Activated CD8-positive, alpha-beta memory T cell treated with anti-CD3 and anti-CD28 coated beads for 24 hours (primary cell): ENCODE measurements at places on chromosomes 6 and 20.

DNA sequence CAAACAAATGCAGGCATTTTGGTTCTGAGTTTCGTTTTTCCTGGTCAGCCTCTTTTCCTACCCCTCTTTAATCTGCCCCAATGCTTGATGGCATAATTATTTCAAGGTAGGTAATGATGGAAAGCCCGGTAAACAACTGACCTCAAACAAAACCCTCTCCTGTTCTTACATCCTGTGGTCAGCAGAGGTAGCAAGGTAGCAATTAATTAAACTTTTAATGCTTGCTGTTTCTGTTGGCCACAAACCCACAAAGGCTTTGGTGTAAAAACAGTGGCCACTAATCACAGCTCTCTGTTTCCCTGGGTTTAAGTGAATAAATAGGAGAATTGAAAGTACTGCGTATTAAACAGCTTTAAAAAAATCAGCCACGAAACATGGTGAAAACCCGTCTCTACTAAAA, 261.5 kb upstream of the SOX4 start:
- DNase-seq, result no peak

- DNase-seq, result no peak
Measured at GRCh38 chr6:125112934-125113333, 40.6 kb upstream of the TPD52L1 start.

GRCh38 chr20:51331481-51331880, 211.0 kb downstream of the NFATC2 start:
- no peak for DNase-seq

DNA sequence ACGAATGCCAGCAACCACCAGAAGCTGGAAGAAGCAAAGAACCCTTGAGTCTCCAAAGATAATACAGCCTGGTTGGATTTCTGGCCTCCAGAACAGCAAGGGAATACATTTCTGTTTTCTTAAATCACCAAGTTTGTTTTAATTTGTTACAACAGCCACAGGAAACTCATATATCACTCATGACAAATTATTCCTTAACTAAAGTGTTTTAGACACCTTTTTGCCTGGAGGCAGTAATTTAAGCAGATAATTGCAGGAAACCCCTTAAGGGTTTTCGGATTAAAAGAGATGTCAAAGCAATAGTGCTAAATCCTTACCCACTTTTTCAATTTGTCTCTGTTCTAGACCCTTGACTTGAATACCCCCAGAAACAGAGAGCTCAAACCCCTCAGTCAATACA, 1050.0 kb downstream of the EPHA7 start:
- no peak for DNase-seq

- DNase-seq, result no peak
Measured at GRCh38 chr6:110664933-110665332, 150.3 kb downstream of the CDK19 start.
